ENCODE measurements at places on chromosomes 11 and 22.
A peak's percentile ranks its signal among the peaks of the same experiment; 100 is the strongest.

GRCh38 chr11:132251061-132251460, 880.6 kb downstream of the NTM start:
- no peak for DNase-seq

GRCh38 chr11:118443590-118444218, 7.4 kb downstream of the KMT2A start:
- DNase-seq: no peak

DNA sequence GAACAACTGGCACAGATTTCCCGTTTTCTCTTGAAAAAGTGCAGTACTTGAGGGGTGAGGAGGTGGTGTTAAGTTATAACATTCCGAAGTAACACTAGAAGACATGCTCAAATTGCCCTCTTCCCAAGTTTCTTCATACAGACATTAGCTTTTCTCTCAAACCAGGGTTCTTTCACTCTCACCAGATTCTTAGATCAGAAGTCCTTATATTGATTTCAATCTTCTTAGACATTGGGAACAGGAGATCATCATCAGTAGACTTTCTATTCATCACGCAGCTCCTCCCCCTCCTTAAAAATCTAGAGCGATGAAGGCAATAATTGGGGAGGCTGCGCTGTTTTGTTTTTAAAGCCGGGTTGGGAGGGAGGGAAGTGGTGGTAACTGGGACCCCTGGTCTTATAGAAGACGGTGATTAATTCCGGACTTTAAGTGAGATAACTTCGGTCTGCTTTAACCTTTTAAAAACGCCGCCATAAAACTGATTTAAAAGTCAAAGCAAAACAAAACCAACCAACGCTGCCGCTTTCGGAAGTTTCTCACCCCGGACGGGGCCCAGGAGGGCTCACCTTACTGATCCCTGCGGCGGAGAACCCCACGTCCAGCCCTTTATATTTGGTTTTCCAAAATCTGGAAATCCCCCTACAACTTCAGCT, 665 bp downstream of the USP28 start:
- DNase-seq: peak; percentile 21

- DNase-seq: no peak
Observed at GRCh38 chr22:43313890-43314474, 29.2 kb downstream of the SCUBE1 start.

- DNase-seq: no peak
Observed at GRCh38 chr11:4065601-4066377, 28.8 kb upstream of the RRM1 start.

- no peak for DNase-seq
Observed at GRCh38 chr11:36730761-36731160, 132.7 kb upstream of the RAG2 start.

DNA sequence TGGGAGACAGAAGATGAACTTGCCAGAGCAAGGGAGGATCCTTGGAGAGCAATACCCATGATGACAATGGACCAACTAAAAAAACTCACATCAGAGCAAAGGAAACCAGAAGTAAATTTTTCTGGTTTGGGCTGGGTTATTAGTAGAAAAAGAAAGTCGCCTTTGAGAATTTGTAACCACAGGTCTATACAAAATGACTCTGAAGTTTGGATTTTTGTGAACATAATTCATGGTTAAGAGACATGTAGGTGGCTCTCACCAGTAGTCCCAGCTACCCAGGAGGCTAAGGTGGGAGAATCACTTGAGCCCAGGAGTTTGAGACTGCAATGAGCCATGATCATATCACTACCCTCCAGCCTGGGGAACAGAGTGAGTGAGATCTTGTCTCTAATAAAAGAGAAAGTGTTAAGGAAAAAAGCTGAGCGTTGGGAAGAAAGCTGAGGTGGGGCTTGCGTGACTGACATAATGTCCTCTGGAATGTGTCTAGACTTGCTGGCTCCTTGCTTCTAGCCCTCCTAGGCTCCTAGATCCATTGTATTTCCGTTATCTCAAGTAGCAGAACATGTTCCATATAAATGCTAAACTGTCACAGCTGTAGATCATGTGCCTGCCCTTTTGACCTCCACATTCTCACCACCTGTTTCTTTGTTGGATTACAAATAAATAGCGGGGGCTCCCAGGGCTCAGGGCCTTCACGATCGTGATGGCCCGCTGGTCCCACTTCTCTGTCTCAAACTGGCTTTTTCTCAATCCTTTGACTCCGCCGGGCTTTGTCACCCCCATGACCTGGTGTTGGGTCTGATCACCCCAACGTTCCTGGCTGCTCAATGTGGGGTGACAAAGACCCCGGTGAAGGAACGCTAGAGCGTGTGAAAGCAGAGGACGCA, 56.2 kb upstream of the SC5D start:
- DNase-seq: no peak

DNA sequence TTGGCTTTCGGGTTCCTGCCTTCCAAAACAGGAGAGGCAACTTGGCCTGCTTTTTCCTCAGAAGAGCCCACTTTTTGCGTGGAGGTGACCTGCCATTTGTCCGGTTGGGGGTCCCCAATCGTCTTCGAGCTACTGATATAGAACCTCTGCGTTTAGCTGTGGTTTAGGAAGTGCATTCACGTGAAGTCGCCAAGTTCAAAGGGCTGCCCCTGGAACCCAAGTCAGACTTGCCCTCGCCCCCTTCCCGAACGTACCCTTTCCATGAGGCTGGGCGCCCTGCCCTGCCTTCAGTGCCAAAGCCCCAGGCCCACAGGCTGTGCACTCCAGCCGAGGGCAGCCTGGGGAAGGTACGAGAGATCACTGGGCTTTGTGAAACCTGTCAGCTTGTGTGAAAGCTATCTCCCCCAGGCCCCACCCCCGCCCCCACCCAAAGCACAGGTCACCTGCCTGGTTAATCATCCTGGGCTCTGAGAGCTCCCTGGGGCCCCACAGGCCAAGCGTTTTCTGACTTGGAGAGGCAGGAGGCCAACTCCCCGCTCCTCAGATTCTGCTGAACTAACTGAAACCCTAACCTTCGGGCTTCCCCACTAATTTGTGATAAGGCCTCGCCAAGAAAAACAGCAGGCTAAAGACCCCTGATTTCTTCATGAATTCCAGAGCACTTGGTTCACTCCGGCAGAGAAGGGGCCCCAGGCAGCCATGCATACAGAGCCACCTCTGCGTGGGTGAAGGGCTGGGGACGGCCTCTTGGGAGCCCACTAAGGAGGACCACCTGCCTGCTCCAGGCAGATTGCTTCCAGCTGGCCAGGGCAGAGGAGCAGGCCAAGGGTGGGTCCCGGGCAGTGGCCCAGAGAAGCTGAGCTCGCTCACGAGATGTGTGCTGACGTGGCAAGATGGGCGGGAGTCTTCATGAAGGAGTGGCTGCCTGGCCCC, 25.8 kb upstream of the KCNQ1OT1 start:
- no peak for DNase-seq
